ENCODE measurements at places on chromosomes 2 and 18. TPM values are rescaled to one million over a fixed set of nuclear protein-coding genes. Genes with fewer than 3 reads are reported as not detected.

Gene MOCOS
- polyA plus RNA-seq, result 0.13 TPM

Gene CPO
- polyA plus RNA-seq, result not detected

Gene UGT1A4
- polyA plus RNA-seq, result not detected

Gene MYOM1
- polyA plus RNA-seq, result 2.4 TPM

Gene STPG4
- polyA plus RNA-seq, result not detected

Gene HOXD4
- not detected for polyA plus RNA-seq

Gene GREB1L
- 0.05 TPM for polyA plus RNA-seq

Gene C1QL2
- polyA plus RNA-seq, result not detected

Gene DOK6
- not detected for polyA plus RNA-seq

Gene TXNDC2
- polyA plus RNA-seq, result not detected

Gene FSIP2
- polyA plus RNA-seq, result not detected

Gene DSC2
- not detected for polyA plus RNA-seq

Gene ANTXR1
- polyA plus RNA-seq, result not detected

Gene MC2R
- not detected for polyA plus RNA-seq

Gene CPS1
- not detected for polyA plus RNA-seq

Gene APOB
- not detected for polyA plus RNA-seq

Gene ARHGAP25
- polyA plus RNA-seq, result 217 TPM

Gene SERPINE2
- polyA plus RNA-seq, result 2.9 TPM

Gene UGT1A3
- polyA plus RNA-seq, result not detected

Gene PGAP1
- 0.56 TPM for polyA plus RNA-seq

Gene TEX44
- polyA plus RNA-seq, result not detected

Gene B3GNT7
- 3.3 TPM for polyA plus RNA-seq

Gene CD226
- 3.8 TPM for polyA plus RNA-seq

Gene LIMS3
- polyA plus RNA-seq, result 0.85 TPM

Gene TMEM37
- polyA plus RNA-seq, result not detected

Gene FLACC1
- polyA plus RNA-seq, result 0.64 TPM

Gene DSC3
- not detected for polyA plus RNA-seq

Gene CFC1
- polyA plus RNA-seq, result not detected

Gene SKA1
- 0.90 TPM for polyA plus RNA-seq

Gene STARD6
- not detected for polyA plus RNA-seq

Gene TLK1
- 104 TPM for polyA plus RNA-seq

Gene EML6
- 3.8 TPM for polyA plus RNA-seq

Gene COX7A2L
- 136 TPM for polyA plus RNA-seq

Gene TAF4B
- polyA plus RNA-seq, result 18.0 TPM

Gene PSTPIP2
- 1.1 TPM for polyA plus RNA-seq

Gene GALNT14
- 0.68 TPM for polyA plus RNA-seq

Gene KCNG2
- not detected for polyA plus RNA-seq

Gene TBR1
- not detected for polyA plus RNA-seq

Gene CNGA3
- polyA plus RNA-seq, result not detected

Gene SDC1
- polyA plus RNA-seq, result 1.3 TPM

Gene NEB
- polyA plus RNA-seq, result 1.4 TPM
